ENCODE measurements at places on chromosomes 7 and 10.

DNA sequence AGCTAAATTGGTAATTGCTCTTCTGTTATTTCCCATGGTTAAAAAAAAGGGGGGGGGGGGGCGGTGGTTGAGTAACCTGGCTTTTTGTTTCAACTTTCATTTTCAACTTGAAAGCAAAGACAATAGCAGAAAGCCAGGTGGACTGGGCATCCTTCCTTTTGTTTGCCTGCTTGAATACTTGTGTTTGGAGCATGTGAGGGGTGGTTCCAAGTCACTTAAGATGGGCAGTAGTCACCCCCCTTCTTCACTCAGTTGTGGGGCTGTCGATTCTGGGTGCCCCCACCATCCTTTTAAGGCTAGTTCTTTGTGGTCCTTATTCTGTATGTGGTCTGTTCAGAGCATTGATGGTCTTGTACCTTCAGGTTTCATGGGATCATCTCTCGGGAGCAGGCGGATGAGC, 165.6 kb upstream of the PRR15 start:
- no peak for DNase-seq

DNA sequence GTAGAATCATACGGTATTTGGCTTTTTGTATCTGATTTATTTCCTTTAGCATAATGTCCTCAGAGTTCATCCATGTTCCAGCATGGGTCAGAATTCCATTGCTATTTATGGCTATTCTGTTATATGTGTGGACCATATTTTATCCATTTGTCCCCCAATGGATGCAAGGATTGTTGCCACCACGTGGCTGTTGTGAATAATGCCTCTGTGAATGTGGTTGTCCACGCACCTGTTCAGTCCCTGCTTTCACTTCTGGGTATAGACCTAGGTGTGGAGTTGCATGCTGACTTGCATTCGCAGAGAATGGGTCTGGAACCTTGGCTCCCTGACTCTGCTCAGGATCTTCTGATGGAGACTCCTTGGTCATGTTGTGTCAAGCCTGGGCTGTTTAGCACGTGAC, 199.9 kb downstream of the CAMK1D start:
- no peak for DNase-seq

DNA sequence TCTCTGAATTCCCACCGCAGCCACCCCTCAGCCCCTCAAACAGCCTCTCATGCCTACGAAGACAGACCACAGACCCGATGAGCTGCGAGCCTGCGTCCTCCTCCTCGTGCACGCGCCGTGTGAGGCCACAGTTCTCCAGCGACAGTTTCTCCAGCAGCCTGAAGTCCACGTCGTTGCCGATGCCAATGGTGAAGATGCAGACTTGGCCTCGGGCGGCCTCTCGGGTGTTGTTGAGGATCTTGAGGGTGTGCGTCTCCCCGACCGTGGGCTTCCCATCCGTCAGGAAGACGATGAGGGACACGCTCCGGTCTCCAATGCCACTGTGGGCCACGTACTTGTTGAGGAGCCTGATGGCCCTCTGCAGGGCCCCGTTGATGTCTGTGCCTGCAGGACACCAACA, 87.1 kb downstream of the ITIH5 start:
- DNase-seq = no peak

GRCh38 chr10:104872691-104873090, 231.6 kb downstream of the SORCS3 start:
- no peak for DNase-seq

DNA sequence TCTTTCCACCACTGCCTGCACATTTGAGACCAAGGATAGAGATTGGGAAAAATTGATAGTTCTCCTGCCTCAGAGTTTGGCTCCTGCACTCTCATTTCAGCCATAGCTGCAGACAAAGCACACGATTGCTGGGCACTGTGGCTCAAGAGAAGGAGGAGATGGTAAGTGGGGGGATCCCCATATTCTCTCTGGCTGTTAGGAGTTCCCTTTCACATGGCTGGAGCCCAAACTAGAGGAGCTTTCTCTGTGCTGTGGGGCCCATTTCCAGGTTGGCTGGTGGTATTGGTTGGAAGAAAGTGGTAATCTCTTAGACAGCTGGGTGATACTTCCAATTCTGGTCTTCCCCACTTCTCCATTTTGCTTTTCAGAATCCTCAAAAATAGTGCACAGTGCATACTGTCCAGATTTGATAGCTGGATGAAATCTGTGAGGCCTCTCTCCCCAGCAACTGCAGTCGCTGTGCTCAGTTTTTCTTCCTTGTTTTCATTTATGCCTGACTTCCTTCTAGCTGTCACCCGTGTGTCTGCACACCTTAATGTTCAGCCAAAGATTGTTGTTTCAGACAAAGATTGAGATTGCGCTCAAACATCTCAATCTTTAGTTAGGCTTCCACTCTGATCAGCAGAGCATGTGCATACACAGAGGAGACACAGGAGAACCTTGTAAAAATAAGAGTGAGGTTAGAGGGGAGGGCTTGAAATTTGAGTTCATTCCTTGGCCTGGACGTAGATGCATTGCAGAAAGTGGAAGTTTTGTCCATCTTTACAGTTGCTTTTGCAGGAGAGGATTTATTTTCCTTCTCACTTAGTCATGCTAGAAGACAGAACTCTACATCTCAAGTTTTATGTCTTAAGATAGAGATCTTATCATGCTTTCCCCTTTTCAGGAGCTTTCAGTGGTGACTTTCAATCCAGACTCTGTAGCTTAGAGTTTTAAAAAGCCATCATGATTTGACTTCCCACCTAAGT, 28.6 kb downstream of the RABGEF1 start:
- DNase-seq = no peak

GRCh38 chr10:71504168-71504567, 107.4 kb downstream of the CDH23 start:
- no peak for DNase-seq

All from HCEC 1CT (cell line).